ENCODE measurements at places on chromosomes 16 and 17. TPM values are rescaled to one million over a fixed set of nuclear protein-coding genes. Genes with fewer than 3 reads are reported as not detected.

The GJD3 gene
- total RNA-seq, result 3.6 TPM

DNA sequence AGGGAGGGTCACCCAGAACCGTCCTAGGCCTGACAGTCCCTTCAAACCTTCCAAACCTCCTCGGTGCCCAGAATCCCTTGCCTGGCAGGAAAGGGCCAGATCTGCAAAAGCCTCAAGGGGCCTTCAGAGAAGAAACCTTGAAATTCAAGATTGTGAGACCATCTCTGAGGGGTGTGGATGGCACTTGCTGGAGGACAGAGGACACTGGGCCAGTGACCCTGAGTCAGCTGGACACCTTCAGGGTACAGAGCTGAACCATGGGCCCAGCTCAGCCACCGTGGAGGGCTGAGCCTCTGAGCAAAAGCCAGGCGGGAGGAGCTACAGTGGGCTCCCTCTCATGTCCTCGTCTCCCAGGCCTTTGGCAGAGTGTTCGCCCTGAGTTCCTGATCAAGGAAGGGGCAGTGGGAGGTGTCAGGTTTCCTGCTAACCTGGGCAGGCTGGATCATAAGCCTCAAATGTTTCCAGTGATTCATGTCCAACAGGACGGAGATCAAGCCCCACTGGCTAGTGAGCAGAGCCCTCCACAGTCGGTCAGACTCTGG is 3.0 kb downstream of the PDILT start:
- DNase-seq, result no peak

The ACSM2A gene
- not detected for total RNA-seq

The AOC2 gene
- 2.0 TPM for total RNA-seq

The ZG16B gene
- 0.99 TPM for total RNA-seq

The KCNH6 gene
- total RNA-seq, result not detected

DNA sequence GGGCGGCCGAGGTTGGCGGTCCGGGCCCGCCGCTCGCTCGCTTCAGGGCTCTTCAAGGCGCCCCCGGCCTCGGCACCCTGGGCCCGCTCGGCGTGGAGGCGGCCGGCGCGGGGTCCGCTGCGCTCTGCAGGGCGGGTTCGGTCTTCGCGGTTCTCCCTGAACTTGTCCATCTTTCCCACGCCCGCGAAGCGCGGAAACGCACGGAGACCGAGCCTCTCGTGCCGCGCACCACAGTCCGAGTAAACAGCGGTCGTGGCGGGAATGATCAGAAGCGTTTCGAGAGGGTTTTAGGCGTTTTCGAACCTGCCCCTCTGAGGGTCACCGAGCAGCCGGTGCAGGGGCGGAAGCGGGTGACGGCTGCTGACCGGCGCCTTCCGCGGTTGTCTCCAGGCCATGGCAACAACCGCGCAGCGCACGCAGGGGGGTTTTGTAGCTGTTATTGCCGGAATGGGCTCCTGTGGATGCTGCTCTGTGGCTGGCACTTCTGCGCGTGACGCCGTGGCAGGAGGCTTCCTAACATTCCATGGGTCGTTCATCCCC is 414 bp downstream of the NARF start:
- DNase-seq, result no peak

All from glomerular endothelial cell (primary cell).